ENCODE measurements at places on chromosomes 16 and 17. TPM values are rescaled to one million over a fixed set of nuclear protein-coding genes. Genes with fewer than 3 reads are reported as not detected.

DNA sequence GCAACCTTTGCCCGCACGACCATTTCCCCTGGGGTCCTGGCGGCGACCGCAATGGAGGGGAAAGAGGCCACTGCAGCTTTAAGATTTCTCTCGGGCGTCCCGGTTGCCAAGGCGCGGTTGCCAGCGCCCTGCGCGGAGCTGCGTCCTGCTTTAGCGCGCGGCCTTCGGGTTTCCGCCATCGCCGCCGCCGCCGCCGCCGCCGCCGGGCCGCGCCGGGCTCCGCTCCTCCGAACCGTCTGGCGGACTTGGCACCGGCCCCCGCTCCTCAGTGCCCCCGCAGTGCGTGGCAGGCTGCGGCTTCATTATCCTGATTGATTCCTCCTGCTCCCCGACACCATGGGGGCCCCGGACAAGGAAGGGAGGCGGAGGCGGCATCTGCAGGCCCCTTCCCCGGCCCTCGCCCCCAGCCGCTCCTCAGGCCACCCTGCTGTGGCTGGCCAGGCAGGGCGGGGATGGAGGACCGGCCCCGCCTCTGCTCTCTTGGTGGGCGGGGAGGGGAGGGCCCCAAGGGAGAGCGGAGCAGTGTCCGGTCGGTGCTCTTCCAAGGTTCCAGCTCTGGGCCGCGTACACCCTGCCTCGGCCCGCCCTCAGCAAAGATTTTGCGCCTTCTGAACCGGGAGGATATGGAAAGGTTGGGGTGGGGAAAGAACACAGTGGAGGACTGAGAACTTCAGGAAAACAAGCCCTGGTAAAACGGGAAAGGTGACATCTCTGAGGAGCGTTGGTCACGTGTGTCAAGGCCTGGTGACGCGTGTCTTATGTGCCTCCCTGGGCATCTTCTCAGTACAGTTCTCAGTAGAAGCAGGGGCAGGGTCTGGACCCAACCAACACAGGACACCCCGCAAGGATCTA lies 34.0 kb downstream of the NEUROD2 start:
- DNase-seq, result peak; percentile 72

- no peak for DNase-seq
Observed at GRCh38 chr17:48071654-48072053, 23.5 kb downstream of the NFE2L1 start.

- DNase-seq, result no peak
Observed at GRCh38 chr17:53765609-53766008, 57.1 kb upstream of the KIF2B start.

The LPO gene
- not detected for total RNA-seq

GRCh38 chr17:2101448-2102257 lies 46.8 kb downstream of the HIC1 start:
- DNase-seq, result no peak

- DNase-seq, result no peak
Observed at GRCh38 chr16:31301708-31302400, 42.1 kb downstream of the ITGAM start.

- DNase-seq, result no peak
Observed at GRCh38 chr16:80940069-80940856, 66.4 kb downstream of the CMC2 start.

The EPN3 gene
- total RNA-seq, result not detected

- no peak for DNase-seq
Observed at GRCh38 chr16:68676113-68676860, 31.2 kb downstream of the CDH3 start.

DNA sequence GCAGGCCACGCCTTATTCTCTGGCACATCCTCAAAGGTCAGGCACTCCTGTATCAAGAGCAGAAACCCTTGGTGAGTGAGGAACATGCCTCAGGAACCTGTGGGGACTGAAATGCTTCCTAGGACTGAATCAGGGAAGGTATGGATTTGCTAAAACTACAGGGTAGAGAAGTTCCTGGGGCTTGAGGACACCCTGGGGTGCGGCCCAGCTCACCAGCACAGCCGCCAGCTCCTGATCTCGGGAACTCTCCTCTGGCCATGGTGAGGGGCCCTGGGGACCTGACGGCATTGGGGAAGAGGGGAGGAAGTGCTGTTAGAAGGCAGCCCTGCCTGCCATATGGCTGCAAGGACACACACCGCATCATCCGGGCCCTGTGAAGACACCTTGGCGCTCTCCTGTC lies 7.5 kb downstream of the ZSCAN10 start:
- no peak for DNase-seq

GRCh38 chr17:76391200-76391715 lies 6.8 kb downstream of the SPHK1 start:
- DNase-seq, result no peak

DNA sequence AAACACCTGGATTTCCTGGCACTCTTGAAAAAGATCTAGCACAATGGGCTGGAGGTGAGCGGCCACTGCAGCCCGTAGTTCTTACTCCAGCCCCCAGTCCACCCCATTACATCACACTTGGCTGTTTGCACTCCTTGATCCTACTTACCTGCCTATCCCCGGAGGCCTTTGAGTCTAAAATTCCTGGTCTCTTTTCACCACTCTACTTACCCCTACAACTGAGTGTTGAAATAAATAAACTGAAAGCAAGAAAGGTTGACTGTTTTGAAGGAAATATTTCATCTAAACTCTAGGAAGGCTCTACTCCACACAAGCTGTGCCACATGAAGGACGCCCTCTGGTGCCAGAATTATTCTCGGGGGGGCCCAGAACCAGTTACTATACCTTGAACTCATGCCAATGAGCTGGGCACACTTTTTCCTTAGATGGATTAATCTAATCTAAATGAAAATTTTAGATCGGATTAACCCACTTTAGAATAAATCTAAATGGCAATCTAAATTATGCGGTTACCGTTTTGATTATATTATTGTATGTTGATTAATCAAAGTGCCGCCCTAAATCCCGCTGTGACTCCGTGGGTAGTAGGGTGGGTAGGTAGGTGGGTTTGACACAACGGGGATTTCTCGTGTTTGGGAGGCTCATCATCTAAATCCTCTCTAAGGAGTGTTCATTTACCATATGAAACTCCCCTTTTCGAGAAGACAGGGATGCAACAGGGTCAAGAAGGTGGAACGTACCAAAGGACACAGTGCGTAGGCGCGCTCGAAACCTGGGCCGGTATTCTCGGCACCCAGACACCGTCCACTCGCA lies 651 bp upstream of the EIF1 start:
- DNase-seq, result no peak

The TEX14 gene
- total RNA-seq, result not detected

GRCh38 chr16:81515721-81516120 lies 71.1 kb downstream of the CMIP start:
- peak; percentile 44 for DNase-seq

The TOX3 gene
- 5.0 TPM for total RNA-seq

GRCh38 chr17:6163612-6164333 lies 93.6 kb downstream of the WSCD1 start:
- no peak for DNase-seq

- no peak for DNase-seq
Observed at GRCh38 chr16:21264571-21265036, 13.5 kb downstream of the CRYM start.

DNA sequence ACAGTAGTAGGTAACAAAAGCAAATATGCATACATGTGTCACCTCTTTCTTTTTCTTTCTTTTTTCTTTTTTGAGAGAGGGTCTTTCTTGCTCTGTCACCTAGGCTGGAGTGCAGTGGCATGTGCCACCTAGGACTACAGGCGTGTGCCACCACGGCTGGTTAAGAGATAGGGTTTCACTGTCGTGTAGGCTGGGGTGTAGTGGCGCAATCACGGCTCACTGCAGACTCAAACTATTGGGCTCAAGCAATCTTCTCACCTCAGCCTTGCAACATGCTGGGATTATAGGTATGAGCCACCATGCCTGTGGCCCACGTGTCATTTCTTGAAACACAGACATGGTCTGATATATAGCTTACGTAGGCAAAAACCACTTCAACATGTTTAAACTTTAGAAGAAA lies 397.7 kb upstream of the PMFBP1 start:
- DNase-seq, result no peak

GRCh38 chr17:29116804-29117753 lies 63.1 kb downstream of the MYO18A start:
- DNase-seq, result peak; percentile 77

The C17orf78 gene
- not detected for total RNA-seq

The SHISA9 gene
- not detected for total RNA-seq

- DNase-seq, result no peak
Observed at GRCh38 chr17:48596000-48596734, 2.6 kb upstream of the HOXB5 start.

- no peak for DNase-seq
Observed at GRCh38 chr17:50392621-50393020, 4.7 kb downstream of the LRRC59 start.

GRCh38 chr16:83769397-83770008 lies 38.3 kb upstream of the HSBP1 start:
- no peak for DNase-seq

The SLC5A11 gene
- 1.3 TPM for total RNA-seq

GRCh38 chr17:48626245-48627117 lies at the start of gene HOXB9:
HOXB9 (minus strand) TSS chr17:48626358; CDS start chr17:48626269, 89 bp downstream.
- no peak for DNase-seq

The C16orf96 gene
- 0.16 TPM for total RNA-seq

The CHAD gene
- total RNA-seq, result 10.9 TPM

The CARD14 gene
- not detected for total RNA-seq

The ZPBP2 gene
- total RNA-seq, result not detected

DNA sequence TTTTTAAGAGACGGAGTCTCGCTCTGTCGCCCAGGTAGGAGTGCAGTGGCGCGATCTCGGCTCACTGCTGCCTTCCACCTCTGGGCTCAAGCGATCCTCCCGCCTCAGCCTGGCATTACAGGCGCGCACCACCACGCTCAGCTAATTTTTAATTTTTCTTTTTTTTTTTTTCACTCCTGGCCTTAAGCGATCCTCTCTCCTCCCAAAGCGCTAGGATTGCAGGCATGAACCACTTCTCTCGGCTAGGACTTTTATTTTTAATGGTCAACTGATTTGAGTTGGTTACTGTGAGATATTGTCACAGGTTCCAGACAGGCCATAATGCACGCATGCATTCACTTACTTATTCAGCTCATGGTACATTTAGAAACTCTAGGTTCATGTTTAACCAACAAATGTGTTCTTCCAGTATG lies 888 bp downstream of the PIGW start:
- no peak for DNase-seq

- no peak for DNase-seq
Observed at GRCh38 chr16:78196502-78196901, 97.0 kb downstream of the WWOX start.

- no peak for DNase-seq
Observed at GRCh38 chr17:14361945-14362508, 61.1 kb downstream of the HS3ST3B1 start.

The FAM117A gene
- 7.3 TPM for total RNA-seq

The CDT1 gene
- total RNA-seq, result 0.39 TPM

Data from right lobe of liver (tissue), 6 donors.